IMR-90 (cell line): ENCODE measurements at places on chromosomes 1 and 21. TPM values are rescaled to one million over a fixed set of nuclear protein-coding genes. Genes with fewer than 3 reads are reported as not detected.

- no peak for DNase-seq
Observed at GRCh38 chr1:47399846-47400155, 16.3 kb upstream of the FOXE3 start.

DNA sequence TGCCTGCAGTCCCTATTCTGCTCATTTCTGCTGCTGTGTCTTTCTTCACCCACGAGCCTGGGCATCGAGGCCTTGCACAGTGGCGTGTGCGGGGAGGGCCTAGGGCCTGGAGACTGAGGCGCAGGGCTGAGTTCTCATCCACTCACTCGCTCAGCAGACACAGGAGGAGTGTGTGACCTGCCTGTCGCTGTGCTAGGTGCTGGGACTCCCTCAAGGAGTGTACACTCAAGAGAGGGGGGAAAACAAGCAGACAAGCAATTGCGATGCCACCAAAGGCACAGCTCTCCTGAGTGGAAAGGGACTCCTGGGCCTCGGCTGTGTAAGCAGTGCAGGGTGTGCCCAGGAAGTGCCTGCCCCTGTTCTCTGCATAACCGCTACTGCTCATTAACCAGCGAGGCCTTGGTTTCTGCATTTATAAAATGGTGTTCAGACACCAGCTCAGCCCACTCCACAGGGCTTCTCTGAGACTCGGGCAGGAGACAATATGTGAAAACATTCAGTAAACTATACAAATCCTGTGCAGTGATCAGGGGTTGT, 4.2 kb downstream of the RD3 start:
- no peak for DNase-seq

- DNase-seq, result no peak
Observed at GRCh38 chr21:14526836-14527695, 19.0 kb downstream of the SAMSN1 start.

DNA sequence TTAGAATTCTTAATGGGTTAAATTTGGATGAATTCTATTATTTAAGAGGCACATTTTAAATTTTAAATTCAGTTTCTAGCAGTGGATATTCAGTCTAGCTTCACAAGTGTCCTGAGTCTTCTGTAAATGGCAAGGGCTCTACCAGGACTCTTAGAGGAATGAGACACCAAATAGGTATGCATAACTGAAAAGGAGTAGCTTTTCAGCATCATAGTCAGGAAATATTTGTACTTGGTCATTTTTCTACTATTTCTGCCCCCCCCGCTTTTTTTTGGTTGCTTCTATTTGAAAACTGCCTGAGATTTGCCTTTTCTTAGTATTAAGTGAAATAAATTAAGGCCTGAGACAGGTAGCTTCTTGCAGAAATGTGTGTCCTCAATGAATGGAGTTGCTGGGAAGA, 80.2 kb downstream of the MAST2 start:
- DNase-seq, result peak; percentile 70

- DNase-seq, result peak; percentile 85
Observed at GRCh38 chr1:209416039-209416438, 167.5 kb upstream of the CAMK1G start.

DNA sequence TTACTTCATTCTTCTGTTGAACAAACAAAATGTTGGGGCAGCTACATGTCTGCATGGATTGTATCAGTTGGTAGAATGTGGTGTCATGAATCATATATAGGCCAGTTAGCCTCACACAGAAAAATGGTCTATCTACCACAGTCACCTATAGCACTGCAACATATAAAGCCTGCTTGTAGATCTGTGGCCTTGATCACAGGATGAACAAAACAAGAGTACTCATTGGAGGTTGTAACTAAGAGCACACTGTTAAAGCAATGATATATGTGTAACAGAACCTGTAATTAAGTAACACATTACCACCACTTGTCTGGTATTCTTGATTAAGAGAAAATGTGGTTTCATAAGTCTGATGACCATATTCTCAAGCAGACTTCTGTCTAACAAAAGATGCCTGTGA, 167.3 kb upstream of the SGIP1 start:
- no peak for DNase-seq

The GPR37L1 gene
- not detected in 2 replicates for total RNA-seq
